ENCODE measurements at places on chromosomes 3 and 15.

GRCh38 chr15:64144192-64144564 is 7.4 kb upstream of the SNX22 start:
- no peak for DNase-seq

DNA sequence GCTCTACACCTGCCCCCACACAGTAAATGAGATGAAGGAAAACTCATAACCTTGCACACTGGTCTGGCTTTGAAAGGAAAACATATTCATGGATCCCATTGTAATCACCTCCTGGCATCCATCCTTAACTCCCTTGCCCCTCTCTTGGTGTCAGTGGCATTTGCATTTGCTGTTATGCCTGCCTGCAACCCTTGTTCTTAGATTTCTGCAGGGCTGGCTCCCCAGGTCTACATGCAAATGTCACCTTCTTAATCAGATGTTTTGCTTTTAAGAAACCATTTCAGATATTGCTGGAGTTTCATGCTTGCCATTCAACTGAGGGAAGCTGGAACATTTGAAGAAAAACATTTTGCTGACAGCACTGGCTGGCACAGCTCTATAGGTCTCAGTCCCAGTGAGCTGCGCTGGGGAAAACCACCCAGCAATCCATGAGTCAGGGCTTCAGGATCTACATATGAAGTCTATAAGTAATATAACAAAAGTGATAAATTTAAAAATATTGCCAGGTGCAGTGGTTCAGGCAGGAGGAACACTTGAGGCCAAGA is 19.1 kb downstream of the LRRC2 start:
- no peak for DNase-seq

DNA sequence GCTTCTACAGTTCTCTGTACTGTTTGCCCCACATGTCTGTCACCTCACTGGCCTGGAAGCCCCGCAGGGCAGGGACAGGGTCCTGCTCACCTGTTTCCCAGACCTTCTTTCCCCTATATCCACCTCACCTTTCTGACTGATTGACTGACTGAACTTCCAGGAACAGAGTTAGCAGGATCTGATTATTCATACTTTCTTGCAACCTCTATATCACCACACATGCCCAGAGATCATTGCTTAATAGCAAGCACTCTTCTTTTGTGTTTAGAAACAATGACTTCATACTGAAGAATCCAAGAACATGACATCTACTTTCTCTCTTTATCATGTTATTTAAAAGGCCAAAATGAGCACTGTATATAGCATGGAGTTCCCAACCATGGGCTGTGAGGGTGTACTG is 18.0 kb upstream of the CLEC3B start:
- no peak for DNase-seq

- DNase-seq, result no peak
Measured at GRCh38 chr15:101126618-101127505, 125.0 kb downstream of the CHSY1 start.

- peak; percentile 97 for DNase-seq
Measured at GRCh38 chr3:52046186-52046901, 10.0 kb downstream of the DUSP7 start.

- no peak for DNase-seq
Measured at GRCh38 chr15:100430411-100430810, 88.6 kb upstream of the ADAMTS17 start.

DNA sequence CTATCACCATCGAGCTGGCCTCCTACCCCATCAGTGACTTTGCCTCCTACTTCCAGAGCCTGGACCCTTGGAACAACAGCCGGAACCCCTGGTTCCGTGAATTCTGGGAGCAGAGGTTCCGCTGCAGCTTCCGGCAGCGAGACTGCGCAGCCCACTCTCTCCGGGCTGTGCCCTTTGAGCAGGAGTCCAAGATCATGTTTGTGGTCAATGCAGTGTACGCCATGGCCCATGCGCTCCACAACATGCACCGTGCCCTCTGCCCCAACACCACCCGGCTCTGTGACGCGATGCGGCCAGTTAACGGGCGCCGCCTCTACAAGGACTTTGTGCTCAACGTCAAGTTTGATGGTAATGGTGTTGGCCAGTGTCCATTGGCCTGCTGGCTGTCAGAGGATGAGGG is 6.1 kb downstream of the GRM2 start:
- no peak for DNase-seq

DNA sequence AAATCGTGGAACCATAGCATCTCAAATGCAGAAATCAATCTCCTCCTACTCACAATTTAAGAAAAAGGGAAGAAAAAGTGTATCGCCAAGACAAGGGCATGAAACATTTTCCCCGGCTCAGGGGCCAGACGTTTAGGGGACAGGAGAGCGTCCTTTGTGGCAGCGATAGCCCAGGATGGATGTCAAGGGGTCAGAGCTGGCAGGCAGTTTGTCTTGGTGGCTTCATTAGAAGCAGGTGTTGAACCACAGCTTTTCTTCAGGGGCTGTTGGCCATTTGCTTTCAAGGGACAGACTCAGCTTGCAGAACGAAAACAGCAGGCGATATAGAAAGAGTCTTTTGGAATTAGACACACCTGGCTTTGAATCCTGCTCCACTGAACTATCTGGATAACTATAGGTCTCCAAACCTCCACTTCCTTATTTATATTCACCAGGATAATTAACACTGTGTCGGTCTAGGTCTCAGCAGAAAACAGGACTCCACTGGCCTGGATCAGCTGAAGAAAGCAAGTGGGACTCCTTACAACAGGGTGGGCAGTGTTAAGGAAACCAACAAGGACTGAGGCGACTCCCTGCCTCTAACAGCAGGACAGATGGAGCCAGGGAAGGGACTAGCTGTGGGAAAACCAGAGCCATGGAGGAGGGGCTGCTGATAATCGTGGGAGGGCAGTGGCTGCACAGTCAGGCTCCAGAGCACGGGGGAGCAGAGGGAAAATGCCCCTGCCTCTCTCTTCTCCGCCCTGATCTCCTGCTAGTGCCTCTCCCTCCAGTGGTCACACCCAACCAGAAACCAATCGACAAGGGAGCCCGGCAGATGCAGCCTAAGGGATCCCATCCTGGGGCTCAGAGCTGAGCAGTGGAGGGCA is 123.6 kb downstream of the LIPC start:
- DNase-seq, result no peak

GRCh38 chr3:158768881-158769543 is 32.8 kb upstream of the MFSD1 start:
- DNase-seq, result peak; percentile 34

DNA sequence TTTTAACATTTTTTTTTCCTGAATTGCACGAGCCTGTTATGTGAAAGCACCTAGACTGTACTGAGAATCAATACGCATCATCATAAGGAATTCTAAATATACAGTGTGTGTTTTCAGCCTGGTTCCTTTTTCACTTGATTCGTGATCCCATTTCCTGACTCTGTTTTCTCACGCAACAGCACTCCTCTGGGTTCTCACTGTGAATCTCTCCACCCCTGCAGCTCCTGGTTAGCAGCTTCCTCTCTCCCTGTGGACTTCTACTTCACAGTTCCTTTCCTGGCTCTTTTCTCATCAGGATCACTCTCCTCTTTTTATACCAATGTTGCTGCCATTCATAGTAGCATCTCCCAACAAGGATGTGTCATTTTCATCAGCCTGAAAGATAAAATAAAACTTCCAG is 297.2 kb downstream of the CADM2 start:
- no peak for DNase-seq

- peak; percentile 18 for DNase-seq
Measured at GRCh38 chr3:131386429-131387165, 5.0 kb downstream of the NUDT16 start.

DNA sequence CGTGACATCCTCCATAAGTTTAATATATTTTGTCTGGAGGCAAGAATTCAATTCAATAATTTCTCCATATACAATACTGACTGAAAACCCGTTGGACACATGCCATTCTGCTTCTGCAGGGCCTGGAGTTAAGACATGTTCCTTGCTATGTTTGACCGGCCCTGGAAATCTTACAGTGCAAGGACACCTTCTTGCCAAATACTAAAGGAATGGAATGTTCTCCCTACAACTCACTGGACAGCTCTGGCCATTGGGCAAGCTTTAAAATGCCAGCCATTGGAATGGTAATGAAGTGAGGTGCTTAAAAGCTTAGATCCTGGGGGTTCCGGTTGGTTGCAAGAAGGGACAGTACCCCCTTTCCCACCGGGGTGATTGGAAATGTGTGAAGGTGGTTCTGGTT is 329.8 kb upstream of the PROK2 start:
- DNase-seq, result no peak

DNA sequence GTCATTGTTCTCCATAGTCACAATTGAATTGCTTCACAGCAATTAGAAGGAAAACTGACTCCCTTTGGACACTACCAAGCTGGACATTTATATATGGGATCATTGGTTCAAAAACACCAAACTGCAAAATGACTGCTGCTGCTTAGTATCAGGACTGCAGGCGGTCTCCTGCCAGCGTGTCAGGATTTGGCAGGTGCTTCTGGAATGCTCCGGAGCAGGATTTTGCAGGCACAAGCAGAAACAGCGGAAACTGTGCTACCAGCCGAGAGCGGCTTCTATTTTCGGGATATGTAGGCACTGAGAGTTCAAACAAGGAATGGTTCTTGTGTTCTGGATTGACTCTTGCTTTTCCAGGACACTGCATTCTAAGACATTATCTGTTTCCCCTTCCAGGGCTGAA is 95.5 kb downstream of the SSR3 start:
- DNase-seq, result no peak

DNA sequence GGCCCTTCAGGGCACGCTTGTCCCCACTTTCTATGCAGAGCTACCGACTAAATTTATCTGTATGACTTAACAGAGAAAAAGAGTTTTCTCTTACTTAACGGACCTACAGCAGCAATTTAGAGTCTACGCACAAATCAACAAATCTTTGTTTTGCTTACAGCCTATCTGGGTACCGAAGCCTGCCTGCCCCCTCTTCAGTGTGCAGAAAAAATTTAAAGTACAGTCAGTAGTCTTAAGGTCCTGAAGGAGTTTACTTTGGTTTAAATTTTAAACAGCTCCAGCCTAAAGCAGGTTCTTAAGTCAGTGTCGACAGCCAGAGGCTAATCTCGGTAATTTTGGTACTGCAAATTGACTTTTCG is 570 bp downstream of the SACM1L start:
- no peak for DNase-seq

GRCh38 chr15:78108300-78109084 is 16.1 kb downstream of the SH2D7 start:
- DNase-seq, result peak; percentile 84

DNA sequence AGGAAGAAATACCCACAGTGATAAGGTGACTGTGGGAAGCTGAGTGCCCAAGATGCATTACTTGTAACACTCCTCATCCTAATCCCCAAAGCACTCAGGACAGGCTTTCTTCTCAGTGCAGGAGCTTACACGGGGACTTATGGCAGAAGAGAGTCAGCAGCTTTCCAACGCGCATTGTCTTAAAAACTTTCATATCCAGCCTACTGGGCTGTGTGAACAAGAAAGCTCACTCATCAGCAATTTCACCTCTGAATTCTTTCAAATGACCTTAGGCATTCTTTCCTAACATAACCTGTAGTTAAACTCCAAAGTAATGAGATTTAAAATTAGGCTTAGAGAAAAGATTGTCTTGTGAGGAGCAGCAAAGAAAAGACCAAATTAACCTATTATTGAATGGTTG is 132.3 kb downstream of the KCNAB1 start:
- DNase-seq, result no peak

GRCh38 chr3:146065573-146066006 is 95.4 kb downstream of the PLOD2 start:
- DNase-seq, result peak; percentile 56

DNA sequence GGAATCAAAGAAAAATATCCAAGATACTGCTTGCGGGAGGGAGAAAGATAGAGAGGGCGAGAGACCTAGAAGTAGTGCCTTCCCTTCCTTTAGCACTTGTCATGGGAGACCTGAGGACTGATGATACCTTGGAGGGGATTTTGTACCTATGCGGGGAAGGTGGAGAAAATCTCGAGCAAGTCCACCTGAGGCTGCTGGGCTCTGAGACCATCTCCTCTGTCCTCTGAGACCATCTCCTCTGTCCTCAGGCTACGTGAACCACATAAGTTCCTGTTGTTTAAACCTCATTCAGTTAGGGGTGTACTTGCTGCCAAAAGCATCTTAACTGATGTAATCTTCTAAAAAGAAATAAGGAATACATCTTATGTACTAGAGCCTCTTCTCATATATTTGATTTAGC is 164.9 kb downstream of the NR2F2 start:
- no peak for DNase-seq

- no peak for DNase-seq
Measured at GRCh38 chr15:75815811-75816719, 27.2 kb upstream of the UBE2Q2 start.

- no peak for DNase-seq
Measured at GRCh38 chr3:63116922-63117321, 161.2 kb upstream of the SYNPR start.

- no peak for DNase-seq
Measured at GRCh38 chr3:143811602-143812001, 36.7 kb downstream of the SLC9A9 start.

- DNase-seq, result no peak
Measured at GRCh38 chr15:45645026-45645980, 10.5 kb downstream of the SQOR start.

DNA sequence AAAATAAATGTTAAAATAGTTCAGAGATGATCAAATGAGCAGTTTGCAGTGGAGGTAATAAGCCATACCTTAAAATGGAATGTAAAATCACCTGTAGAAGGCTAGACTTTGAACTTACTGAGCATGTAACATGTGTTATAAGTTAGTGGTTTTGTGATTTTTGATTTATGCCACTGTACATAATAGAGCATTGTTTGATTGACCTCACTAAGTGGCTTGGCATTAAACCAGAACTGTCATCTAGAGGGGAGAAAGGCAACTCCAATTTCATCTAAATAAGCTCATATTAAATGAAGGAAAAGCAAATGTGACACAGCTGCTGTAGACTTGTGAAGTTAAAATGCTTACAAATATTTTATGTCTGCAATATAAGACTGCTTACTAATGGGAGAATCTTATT is 387.9 kb downstream of the ZIC1 start:
- DNase-seq, result no peak

GRCh38 chr15:70128414-70129140 is 30.9 kb upstream of the TLE3 start:
- DNase-seq, result no peak

GRCh38 chr3:82796765-82797164 is 1035.3 kb upstream of the GBE1 start:
- DNase-seq, result no peak

Data from kidney capillary endothelial cell (primary cell).